ENCODE measurements at places on chromosomes 2 and 18.

DNA sequence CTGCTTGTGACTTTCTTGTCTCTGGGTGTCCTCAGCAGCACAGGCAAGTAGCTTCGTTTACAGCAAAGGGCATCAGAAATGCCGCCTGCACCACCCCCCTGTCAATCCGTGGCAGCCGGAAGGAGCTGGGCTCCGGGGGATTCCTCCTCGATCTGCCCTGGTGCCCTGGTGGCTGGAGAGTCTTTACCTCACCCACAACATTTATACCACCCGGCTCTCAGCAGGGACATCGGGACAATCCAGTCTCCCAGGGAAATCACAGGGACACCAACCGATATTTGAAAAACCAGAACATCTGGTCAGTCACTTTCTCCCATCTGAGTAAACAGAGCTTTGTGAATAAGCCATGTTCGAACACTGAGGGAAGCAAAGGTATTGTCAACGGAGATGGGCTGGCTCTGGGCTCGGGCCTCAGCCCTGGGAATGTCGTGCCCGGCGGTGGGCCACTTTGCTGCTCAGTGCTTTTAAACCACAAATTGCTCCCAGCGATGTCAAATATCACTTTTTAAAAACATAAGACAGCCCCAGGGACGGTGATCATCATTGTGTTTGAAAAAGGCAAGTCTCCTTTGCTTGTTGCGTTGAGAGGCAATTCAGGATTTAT, 210.0 kb upstream of the SALL3 start:
- no peak for DNase-seq

- DNase-seq = no peak
Observed at GRCh38 chr2:41598161-41598894, 449.5 kb upstream of the PKDCC start.

DNA sequence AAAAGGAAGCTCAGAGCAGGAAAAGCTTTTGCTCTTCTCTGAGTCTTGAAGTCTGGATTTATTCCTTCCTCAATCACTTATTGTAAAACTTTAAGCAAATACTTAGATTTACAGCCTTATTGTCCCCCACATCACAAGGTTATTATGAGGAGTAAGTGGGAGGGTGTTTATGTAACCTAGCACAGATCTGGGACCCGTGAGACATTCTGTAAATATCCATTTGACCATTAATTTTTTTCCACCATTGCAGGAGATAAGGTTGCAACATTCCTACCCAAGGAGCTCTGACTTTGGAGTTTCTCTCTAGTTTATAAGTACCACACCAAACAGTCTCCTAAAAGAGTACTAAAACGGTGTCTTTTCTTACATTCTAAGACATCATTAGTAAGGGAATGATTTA, 52.1 kb upstream of the CTIF start:
- no peak for DNase-seq

- no peak for DNase-seq
Observed at GRCh38 chr18:9017167-9017904, 85.2 kb upstream of the NDUFV2 start.

DNA sequence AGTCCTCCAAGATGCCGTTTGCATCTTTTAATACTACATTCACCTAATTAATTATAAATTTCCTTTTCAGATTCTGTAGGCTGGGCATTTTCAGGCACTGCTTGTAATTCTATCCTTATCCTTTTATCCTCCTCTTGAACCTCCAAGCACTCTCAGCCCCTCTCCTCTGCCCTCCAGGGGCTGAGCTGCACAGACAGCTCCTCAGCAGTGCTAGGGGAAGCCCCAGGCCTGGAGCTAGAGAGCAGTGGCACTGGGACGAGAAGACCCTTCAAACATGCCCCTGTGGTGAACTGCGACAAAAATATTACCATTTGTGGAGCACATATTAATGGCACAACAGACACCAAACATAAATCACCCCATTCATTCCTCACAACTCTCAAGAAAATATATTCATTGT, 32.9 kb downstream of the CFAP210 start:
- DNase-seq = no peak

DNA sequence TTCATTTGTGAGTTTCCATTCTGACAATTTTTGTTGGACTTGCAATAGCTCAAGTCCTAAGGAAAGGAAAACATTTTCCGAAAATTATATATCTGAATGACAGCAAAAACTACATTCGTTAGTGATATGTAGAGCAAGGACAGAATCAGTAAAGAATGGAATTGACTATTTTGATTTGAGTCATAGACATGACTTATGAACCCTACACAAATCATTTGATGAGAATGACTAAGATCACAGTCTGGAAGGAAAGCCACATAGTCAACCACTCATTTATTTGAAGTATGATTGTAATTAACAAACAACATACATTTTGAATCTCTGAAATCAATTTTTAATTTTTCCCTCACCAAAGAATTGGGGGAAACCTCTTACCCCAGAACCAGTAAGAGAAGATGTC, 231.6 kb upstream of the CRIM1 start:
- peak; percentile 15 for DNase-seq

- DNase-seq = no peak
Observed at GRCh38 chr2:183195998-183196409, 71.8 kb downstream of the NUP35 start.

GRCh38 chr2:113273027-113273551, 5.6 kb downstream of the PAX8 start:
- DNase-seq = no peak

- no peak for DNase-seq
Observed at GRCh38 chr2:54758951-54759350, 35.5 kb downstream of the EML6 start.

- no peak for DNase-seq
Observed at GRCh38 chr2:182672466-182673165, 43.4 kb upstream of the DNAJC10 start.

- no peak for DNase-seq
Observed at GRCh38 chr2:72915320-72915906, 1.9 kb upstream of the EMX1 start.

DNA sequence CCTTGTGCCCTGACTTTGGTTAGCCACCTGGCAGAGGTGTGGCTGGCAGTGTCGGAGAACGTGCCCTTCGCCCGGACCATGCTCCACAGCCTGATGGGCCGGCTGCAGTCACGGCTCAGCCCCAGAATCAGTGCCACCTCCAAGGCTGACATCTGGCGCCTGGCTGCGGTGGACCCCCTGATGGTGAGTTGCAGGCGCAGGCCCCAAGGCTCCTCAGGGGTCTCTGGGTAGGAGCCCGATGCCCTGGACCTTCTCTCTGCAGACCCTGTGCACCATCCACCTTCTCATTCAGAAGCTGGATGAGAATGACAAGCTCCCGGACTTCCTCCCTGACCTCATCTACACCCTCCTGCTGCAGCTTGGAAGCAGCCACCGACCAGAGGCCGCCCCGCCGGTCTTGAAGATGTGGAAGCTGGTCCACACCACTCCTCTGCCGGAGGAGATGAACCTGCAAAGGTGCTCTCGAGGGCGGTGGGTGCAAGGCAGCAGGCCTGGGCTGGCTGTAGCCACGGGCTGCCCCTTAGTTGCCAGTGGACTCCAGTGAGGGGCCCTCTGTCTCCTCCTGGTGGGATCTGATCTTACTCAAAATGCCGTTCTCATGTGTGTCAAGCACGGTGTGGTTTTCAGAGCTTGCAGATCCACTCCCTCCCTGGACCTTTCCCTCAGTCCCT, 32.1 kb downstream of the HJURP start:
- no peak for DNase-seq

- peak; percentile 69 for DNase-seq
Observed at GRCh38 chr2:240567872-240568677, at the start of gene RNPEPL1. RNPEPL1 (plus strand) TSS chr2:240568484; CDS start chr2:240568587, 103 bp downstream.

GRCh38 chr2:100274076-100274475, 48.2 kb downstream of the LONRF2 start:
- DNase-seq = no peak

GRCh38 chr2:118889995-118890394, 42.5 kb upstream of the EN1 start:
- DNase-seq = no peak

DNA sequence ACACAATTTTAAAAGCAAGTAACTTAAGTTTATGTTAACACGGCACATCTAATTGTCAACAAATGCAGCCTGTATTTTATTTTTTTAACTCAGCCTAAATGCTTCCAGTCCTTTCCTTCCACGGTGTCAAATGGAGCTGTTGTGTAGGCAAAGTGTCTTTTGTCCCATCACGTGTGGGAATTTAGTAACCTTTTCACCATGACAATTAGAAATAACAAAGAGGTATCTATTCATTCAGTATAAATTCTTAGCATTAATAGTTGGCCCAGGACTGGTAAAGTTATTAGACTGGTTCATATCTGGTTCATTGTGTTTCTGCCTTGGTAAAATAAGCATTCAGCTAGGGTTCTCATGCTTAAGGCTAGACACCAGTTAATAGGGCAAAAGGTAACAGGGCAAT, 47.9 kb downstream of the FRZB start:
- no peak for DNase-seq

- no peak for DNase-seq
Observed at GRCh38 chr2:42338567-42339190, 22.3 kb downstream of the COX7A2L start.

GRCh38 chr18:79680100-79680879, 687 bp downstream of the CTDP1 start:
- peak; percentile 28 for DNase-seq

- DNase-seq = peak; percentile 69
Observed at GRCh38 chr2:206274434-206275311, at the start of gene ZDBF2. ZDBF2 (plus strand) TSS chr2:206274663; CDS start chr2:206281850, 7,187 bp downstream.

DNA sequence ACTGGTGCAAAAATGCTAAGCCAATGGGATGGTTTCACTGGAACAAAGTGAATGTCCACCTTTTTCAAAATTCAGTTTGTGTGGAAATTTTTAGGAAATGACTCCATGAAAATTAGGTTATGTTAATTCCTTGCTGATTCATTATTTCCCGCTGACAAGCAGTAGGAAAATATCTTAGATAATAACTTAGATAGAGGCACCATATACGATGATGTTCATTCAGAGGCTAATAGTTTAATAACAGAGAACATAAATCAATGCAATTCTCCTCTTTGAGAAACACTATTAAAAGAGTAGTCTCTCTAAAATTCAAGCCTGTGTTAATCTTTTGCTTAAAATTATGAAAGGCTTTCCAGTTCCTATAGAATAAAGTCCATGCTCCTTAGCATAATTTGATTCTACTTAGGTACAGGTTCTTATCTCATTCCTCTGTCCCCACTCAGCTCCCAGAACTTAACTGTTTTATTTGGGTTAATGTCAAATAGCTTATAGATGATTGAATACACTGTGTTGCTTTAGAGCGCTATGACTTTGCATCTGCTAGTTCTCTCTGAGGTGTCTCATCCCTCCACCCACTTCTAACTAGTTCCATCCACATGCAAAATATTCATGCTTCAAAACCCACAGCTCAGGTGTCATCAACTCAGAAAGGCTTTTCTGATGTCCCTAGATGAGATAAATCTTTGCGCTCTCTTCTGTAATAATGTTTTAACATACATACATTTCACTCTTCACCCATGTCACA, 503.6 kb downstream of the ERBB4 start:
- no peak for DNase-seq

DNA sequence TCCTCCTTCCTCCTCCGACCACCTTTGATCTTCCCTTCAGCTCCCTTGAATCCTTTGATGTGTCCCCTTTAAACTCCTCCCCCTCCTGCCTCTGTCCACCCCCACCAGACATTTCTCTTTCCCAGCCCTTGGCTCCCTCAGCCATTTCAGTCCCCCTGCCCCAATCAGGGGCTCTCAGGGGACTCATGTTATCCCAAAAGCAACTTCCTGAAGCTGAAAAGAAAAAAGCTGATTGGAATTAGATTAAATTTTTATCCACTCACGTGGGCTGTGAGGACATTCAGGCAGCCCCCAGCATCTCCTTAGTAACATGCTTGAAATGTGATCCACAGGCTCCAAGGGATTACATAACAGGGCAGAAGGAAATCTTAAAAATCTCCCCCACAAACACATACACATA, 81.3 kb downstream of the NEURL3 start:
- DNase-seq = no peak

- no peak for DNase-seq
Observed at GRCh38 chr18:55152801-55153200, 193.5 kb upstream of the CCDC68 start.

GRCh38 chr2:116952254-116952653, 862.2 kb upstream of the DDX18 start:
- DNase-seq = no peak

- DNase-seq = no peak
Observed at GRCh38 chr2:26716769-26717168, 24.2 kb downstream of the KCNK3 start.

- no peak for DNase-seq
Observed at GRCh38 chr2:12014088-12014960, 267.9 kb downstream of the LPIN1 start.

- no peak for DNase-seq
Observed at GRCh38 chr2:208657468-208657867, 250.9 kb downstream of the PTH2R start.

- DNase-seq = no peak
Observed at GRCh38 chr2:170587117-170587516, 128.0 kb upstream of the SP5 start.

- DNase-seq = peak; percentile 66
Observed at GRCh38 chr2:113791697-113792590, 35.5 kb upstream of the SLC35F5 start.

- no peak for DNase-seq
Observed at GRCh38 chr2:152433289-152433688, 98.3 kb downstream of the FMNL2 start.

DNA sequence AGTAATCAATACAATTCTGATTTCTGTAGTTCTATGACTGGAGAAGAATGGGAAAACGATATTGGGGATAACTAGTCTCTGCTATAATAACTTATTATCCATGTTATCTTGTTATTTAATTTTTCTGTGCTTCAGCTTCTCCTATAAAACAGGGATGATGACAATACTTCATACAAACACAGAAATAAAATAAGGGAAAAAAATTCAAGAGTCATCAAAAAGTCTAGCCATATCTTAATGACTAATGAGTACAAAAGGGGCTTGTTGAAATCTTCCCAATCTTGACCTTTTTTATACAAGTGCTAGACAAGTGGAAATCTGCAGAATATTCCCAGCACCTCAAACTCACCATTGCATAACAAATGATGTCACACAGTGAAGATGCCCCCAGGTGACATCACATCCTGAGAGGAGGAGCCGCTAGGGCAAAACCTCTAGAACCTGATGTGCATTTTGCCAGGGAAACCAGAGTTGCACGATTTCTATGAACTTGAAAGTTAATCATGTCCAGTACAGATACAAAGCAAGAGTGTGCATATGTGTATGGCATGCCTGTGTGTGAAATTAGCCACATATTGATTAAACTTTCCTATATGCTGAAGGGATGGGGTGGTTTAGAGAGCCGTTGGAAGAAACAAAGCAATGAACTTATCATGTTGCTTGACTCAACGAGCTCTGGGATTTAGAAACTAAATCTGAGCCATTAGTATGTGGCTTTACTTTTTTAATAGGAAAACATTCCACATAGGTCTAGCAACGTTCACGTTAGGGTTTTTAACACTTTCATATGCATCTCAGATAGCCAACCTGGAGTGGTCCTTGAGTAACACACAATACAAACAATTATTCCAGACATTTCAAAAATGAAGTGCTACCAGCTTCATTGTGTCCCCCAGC, 278.9 kb downstream of the SLC4A3 start:
- no peak for DNase-seq

DNA sequence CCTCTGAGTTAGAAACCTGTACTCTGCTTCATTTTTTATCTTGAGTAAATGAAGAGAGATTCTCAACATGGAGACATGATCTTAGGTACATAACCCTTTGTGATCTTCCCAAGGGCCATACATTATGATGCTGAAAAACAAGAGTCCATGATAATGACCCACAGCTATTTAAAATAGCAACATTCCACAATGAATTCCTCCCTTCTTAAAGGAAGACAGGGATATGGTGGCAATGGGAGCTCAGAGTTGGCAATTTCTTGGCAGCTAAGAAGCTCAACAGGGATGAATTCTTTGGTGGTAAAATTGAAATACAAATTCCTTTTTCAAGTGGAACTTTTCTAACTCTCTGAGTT, 638.5 kb downstream of the CNTNAP5 start:
- DNase-seq = no peak

GRCh38 chr2:20027705-20028434, 15.4 kb upstream of the MATN3 start:
- no peak for DNase-seq

Data from T-helper 1 cell (primary cell).